ENCODE measurements at places on chromosomes 7 and 10.
A peak's percentile ranks its signal among the peaks of the same experiment; 100 is the strongest.

DNA sequence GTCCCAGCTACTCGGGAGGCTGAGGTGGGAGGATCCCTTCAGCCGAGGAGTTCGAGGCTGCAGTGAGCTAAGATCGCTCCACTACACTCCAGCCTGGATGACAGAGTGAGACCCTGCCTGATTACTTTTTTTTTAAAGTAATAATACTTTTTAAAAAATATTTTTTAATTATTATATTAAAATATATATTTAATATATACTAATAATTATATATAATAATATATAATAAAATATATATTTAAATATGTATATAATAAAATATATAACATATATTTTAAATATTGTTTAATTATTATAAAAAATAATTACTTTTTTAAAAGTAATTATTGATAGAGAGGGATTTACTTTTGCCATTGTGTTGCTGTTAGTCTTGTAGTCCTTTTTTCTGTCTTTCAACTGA, 169.2 kb downstream of the GALNT17 start:
- no peak for DNase-seq

DNA sequence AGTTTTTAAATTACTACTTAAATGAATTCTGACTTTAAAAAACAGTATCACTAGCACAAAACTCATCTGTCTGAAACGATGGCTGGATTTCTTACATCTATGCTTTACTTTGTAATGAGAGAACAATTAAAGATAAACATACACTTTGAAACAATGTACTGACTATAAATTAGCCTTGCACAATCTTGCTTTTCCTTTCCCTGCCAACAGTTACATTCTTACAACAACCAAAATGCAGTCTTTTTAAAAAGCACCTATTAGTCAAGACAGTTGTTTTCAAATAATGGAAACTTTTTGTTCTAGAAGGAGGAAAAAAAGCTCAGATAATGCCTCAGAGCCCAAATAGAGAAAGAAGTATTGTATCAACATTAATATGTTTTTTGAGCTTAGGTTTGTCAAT, 153.3 kb downstream of the ELMO1 start:
- no peak for DNase-seq

DNA sequence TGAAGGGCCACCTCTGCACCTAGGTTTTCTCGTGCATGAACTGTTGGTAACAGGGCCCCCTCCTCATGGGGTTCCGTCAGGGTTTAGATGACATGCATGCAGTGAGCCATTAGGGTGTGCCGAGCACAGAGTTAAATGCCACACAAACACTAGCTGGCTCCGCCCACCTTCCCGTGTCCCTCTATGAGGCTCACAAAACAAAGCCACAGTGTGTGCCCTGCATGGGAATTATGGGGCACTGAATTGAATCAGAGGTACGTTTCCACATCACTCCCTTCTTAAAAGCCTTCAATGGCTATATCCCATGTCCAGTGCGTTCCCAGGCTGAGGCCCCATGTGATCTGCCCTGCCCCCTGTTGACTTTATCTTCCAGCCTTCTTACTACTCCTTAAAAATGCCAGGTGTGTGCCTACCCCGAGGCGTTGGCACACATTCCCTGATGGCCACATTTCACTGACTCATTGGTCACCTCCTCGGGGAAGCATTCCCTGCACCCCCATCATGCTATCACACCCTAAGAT, 35.7 kb downstream of the GSDME start:
- DNase-seq: no peak

GRCh38 chr7:140915935-140916555, 8.7 kb downstream of the BRAF start:
- DNase-seq: no peak

DNA sequence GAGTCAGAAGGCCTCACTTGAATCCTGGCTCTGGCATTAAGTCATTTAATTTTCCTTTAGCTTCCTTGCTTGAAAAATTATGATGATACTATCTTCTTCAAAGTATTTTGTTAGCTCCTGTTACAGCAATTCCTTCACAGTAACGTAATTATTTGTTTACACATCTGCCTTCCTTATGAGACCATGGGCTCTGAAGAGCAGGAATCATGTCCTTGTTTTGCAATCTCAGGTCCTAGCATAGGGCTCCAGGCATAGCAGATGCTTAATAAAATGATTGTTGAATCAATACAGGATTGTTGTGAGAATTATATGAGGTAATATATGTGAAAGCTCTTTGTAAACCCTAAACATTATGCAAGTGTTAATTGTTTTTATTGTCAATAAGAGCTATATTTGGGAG, 25.5 kb downstream of the KLHDC10 start:
- DNase-seq: peak; percentile 72

- no peak for DNase-seq
These were observed 25.8 kb downstream of the WBP1L start for GRCh38 chr10:102769375-102770107.

DNA sequence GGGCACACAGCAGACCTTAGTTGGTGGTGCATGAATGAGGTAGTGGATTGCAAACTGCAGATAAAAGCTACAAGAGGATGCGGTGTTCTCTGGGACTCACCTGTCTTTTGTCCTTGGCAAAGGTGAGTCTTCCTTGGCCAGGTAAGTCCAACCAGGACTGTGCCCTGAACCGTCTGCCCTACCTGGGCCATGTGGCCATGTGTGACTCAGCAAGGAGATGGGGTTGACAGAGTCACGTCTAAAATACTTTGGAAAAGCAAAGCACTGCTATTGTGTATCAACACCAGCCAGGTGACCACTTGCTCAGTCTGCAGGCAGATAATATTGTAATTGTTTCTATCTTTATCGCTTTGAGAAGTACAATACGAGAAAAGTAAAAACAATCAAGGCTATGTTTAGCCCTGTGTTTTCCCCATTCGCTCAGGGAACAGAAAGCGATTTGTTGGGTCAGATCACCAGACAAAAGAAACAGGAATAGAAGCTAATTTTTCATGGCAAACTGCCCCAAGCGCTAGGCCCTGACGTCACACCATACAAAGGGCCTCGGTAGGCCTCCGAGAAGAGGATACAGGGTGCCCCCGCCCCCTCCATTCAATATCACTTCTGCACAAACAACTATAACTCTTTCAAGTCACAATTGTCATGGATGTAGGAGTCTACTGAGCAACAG, 57.3 kb downstream of the FAM53B start:
- DNase-seq: no peak

- peak; percentile 30 for DNase-seq
These were observed 46.9 kb upstream of the TRIM8 start for GRCh38 chr10:102597131-102597991.

- DNase-seq: no peak
These were observed 13.5 kb downstream of the NEUROD6 start for GRCh38 chr7:31327071-31327470.

- no peak for DNase-seq
These were observed 13.8 kb downstream of the MTERF1 start for GRCh38 chr7:91866599-91867148.

GRCh38 chr10:89869180-89869579, 167.8 kb downstream of the KIF20B start:
- no peak for DNase-seq

All from AG20443 (cell line).